NCI-H460 (cell line): ENCODE measurements at places on chromosomes 6 and 20. TPM values are rescaled to one million over a fixed set of nuclear protein-coding genes. Genes with fewer than 3 reads are reported as not detected.

DNA sequence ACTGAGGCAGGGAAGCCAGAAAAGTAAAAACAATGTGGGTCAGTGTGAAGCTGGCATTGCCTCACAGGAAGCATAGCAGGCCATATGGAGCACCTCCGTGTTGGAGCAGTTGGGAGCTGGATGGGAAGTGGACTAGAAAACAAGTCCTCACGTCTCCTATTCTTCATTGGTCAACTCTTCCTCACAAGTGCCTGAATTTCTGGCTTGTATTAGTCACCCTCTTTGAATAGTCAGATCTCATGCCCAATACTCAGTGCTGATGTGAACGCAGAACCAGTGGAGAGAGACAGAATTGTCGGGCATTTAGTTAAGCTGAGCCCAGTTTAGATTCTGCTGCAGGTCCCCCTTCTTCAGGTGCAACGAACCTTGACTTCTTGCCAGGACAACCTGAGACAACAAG lies 22.3 kb upstream of the RSPO3 start:
- DNase-seq = no peak

GRCh38 chr6:33865478-33866077 lies 61.8 kb upstream of the MLN start:
- no peak for DNase-seq

- no peak for DNase-seq
Measured at GRCh38 chr6:100194535-100194934, 200.5 kb upstream of the MCHR2 start.

DNA sequence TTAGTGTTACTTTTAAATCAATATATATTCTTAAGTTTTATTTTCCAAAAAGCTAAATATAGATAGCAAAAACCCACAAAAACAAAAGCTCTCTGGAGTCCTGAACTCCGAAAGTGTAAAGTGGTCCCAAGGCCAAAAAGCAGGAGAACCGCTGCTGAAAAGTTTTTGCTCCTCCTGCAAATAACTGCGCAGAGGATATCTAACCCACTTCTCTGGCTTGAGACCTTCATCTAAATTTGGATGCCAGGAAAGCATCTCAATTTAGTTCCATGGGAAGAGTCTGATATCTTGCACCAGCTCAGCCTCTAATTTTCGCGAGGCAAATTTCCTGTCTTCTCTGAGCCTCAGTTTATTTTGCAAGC lies 523 bp downstream of the MRPS10 start:
- DNase-seq = no peak

DNA sequence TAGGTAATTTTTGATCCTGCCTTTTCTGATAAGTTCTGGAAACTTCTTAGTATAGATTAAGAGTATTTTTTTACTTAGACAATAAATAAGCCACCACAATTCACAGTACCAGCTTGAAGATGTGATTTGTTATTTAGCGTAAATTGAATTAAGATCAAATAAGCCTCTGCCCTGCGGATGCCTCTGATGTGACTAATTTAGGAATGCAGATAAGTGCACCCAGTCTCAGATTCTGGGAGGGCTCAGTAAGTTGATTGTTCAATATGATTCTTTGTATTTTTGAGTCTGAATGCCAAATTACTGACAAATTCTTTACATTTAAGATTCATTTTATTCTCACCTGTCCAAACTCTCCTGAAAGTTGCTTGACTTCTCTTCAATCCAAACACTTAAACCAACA lies 147.5 kb downstream of the THBS2 start:
- DNase-seq = no peak

GRCh38 chr6:33918175-33918695 lies 114.4 kb upstream of the MLN start:
- no peak for DNase-seq

DNA sequence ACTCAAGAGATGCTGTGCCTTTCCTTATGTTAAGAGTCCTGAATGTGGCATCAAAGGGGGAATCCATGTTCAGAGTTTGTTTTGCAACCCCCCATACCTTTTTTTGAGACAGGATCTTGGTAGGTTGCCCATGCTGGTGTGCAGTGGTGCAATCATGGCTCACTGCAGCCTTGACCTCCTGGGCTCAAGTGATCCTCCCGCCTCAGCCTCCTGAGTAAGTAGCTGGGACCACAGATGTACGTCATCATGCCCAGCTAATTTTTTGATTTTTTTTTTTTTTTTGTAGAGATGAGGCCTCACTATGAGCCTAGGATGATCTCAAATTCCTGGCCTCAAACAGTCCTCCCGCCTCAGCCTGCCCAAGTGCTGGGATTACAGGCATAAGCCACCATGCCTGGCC lies 16.5 kb downstream of the PTPRA start:
- DNase-seq = no peak

DNA sequence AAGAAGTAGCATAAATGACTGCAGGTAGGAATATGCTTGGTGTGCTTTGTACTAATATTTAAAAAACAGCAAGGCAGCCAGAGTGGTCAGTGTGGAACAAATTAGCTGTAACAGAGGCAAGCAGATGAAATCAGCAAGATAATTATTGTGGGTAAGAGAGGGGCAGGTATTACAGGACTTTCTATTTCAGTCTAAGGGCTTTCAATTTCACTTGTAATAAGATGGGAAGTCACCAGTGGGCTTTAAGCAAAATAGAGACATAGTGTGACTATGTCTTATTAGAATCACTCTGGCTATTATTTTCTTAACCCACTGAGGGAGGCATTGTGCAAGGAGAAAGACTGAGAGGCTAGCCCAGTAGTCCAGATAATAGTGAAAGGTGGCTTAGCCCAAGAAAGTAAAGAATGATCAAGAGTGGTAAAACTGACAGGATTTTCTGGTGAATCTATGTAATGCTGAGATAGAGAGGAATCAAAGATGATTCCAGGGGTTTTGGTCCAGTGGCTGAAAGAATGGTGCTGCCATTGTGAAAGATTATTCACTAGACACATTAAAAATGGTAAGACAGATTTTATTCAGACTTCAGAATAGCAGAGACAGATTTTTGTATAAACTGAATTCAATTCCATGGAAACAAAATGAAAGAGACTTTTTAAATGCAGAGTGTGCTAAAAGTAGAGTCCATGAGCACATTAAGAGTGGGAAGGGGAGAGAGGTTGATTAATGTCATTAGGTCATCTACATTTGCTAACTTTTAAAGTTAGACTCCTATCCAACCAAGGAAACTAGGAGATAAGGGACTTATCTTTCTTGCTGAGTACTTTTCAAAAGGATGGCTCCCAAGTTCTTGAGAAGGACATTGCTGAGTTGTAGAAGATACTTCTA lies 1136.0 kb downstream of the HACE1 start:
- no peak for DNase-seq

DNA sequence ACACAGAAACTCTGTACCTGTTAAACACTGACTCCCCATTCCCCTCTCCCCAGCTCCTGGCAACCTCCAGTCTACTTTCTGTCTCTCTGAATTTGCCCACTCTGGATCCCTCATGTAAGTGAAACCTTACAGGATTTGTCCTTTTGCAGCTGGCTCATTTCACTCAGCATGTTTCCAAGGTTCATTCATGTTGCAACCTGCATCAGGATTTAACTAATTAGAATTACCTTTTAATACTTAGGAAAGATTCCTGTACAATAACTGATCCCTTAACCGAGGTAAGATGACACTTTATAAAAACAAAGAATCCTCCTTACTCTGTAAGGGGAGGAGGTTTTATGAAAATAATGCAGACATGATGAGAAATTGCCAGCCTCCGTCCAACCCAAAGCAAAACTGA lies 113.1 kb upstream of the MTHFD1L start:
- DNase-seq = no peak

DNA sequence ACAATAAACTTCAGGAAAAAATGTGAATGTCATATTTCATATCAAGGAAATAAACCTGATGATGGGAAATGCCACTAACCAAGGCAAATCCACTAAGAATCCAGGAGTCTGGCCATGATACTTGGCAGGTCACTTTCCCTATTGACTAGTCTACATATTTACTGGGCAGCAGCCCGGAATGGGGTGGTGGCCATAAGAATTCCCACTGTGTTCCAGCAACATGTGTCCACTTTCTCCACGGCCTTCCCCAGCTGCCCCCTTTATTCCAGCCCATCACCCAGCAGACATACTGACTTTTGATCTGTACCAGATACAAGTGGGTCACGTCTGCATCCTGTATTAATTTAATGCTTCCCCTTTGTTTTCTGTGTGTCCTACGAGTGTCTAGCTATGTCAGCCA lies 234.5 kb upstream of the PRDM1 start:
- no peak for DNase-seq

- DNase-seq = no peak
Measured at GRCh38 chr20:59043698-59044097, 1.1 kb upstream of the PRELID3B start.

GRCh38 chr6:3911614-3912336 lies 62.6 kb downstream of the FAM50B start:
- DNase-seq = no peak

DNA sequence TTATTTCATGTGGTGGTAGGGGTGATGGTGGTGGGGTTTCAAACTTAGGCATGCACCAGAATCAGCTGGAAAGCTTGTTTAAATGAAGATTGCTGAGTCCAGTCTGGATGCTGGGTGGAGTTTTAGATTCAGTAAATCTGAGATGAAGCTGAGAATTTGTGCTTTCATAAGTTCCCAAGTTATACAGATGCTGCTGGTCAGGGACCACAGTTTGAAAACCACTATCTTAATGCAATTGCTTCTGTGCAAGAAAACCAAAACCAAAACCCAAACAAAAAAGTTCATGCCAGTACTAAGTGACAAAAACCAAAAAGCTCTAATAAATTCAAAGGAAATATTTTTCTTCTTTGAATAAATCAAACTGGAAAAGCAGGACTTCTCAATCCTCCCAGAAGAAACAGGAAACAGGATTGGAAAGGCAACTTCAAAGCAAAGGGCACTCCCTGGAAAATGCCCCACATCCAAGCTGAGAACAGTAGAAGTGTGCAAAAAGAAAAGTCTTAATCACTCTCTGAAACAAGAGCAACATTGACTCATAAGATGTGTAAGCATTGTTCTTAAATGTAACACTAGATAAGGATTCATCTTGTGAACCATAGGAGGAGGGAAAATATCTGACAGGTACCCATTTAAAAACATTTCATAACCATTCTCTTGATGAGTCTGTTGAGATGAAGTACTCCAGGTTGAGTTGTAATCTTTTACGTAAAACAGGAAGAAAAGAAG lies 481.5 kb upstream of the HSF2 start:
- no peak for DNase-seq

GRCh38 chr6:43768983-43769525 lies 957 bp upstream of the VEGFA start:
- no peak for DNase-seq

DNA sequence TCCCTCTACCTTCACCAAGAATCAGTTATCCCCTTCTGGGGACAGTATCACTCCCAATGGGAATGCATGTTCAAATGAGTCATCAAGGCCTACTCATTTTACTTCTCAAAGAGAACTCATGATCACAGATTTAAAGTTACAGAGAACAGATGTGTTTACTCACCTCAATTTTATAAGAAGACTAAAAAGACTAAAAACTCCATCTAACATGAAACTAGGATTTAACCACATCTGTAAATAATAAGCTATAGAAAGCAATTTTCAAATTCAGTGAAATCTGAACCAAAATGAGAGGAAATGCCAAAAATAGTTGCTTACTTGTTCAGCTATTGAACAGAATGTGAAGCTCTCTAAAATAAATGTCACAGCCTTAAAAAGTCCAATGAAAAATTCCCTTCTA lies 300.1 kb upstream of the KCNQ5 start:
- DNase-seq = no peak

DNA sequence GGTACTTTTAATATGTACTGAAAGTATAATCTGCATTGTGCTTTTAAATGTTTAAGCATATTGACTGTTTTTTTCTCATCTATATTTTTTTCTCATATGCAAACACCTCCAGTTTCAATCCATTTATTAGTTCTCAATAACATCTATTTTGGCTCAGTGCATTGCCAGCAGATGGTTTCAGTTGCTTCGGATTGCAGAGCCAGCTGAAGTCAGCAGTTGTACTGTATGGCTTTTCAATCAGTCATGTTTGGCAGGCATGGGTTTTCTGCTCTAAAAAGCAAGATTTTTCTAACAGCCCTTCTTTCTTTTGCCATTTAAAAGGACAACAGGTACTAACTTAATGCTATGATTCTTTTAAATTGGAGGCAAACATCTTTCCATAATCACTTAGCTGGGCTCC lies 121.2 kb downstream of the CD109 start:
- DNase-seq = no peak

DNA sequence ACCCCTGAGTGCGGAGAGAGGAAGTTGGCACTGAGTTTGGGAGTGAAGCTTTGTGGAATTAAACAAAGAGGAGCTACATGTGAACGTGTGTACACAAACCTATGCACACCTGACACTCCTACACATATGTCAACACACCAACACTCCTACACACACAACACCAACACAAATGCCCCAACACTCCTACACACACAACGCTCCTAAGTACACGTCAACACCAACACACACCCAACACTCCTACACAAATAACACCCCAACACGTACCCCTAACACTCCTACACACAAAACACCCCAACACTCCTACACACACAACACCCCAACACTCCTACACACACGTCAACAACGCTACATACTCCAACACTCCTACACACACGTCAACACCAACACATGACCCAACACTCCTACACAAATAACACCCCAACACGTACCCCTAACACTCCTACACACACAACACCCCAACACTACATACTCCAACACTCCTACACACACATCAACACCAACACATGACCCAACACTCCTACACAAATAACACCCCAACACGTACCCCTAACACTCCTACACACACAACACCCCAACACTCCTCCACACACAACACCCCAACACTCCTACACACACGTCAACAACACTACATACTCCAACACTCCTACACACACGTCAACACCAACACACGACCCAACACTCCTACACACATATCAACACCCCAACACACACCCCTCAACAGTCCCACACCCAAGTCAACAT lies 40.1 kb upstream of the ZBP1 start:
- DNase-seq = no peak

- DNase-seq = no peak
Measured at GRCh38 chr20:50874758-50875665, 56.2 kb downstream of the ADNP start.

Gene SIGLEC1
- not detected in 2 replicates for total RNA-seq

Gene KCNQ5
- 0.84 TPM in 2 replicates for total RNA-seq

Gene SEMG2
- total RNA-seq = not detected in 2 replicates

Gene RALGAPA2
- 5.2 and 9.2 TPM in 2 replicates for total RNA-seq

Gene CCN5
- 5.3 and 8.1 TPM in 2 replicates for total RNA-seq

Gene C20orf144
- total RNA-seq = not detected in 2 replicates
